ENCODE measurements at places on chromosomes 2 and 18.

GRCh38 chr2:75100011-75100800 lies 99.1 kb downstream of the TACR1 start:
- DNase-seq, result no peak

DNA sequence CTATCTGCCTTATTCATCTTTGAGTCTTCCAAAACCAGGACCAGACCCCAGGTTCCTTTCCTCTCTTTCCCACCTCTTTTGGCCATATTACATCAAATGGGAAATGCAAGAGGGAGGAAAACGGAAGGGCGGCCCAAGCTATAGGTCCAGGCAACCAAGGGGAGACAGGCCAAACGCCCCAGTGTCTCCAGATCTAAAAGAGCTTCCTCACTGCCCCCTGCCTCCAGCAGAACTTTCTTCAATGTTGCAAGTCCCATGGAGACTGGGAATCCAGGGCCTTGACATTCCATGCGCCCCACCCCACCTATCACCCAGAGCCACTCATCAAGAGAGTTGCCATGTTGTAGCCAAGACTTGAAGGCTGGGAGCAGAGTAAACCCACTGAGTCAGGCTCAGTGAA lies 15.4 kb downstream of the TNS1 start:
- DNase-seq, result no peak

DNA sequence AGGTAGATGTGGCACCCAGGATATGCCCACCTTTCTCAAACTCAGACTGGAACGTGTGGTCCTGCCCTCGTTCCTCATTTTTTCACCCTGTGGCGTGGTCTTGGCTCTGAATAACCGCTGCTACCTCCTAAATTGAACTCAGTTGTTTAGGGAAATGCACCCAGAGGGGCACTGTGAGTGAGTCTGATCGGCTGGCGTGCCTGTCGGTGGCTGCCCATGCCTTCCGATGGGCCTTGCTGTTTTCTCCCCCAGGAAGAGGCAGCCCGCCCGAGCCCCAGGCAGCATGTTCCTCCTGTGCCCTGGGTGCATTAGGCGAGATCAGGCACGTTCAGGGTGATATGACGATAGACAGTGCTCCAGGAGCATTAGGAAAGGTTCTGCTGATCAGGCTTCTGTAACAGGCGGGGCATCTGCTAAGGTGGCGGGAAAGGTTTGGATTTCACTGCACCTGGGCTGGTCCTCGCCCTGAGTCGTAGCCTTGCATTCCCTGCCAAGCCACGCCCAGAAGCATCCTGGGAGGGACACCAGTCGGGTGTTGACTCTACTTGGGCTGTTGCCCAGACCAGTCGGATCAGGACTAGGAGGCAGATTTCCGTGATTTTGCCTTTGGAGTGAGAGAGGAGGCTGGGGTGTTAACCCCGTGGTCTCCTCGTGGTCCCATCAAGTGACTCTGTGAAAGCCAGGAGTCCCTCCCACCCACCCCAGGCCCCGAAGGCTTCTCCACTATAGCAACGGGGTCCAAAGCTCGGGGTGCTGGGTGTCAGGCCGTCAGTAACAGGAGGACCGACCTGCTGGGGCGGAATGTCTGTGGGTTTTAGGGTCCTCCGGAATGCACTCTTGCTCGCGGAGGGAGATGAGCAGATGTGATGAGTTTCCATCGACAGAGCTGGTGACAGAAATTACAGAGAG lies 75.1 kb downstream of the SH3BP4 start:
- no peak for DNase-seq

DNA sequence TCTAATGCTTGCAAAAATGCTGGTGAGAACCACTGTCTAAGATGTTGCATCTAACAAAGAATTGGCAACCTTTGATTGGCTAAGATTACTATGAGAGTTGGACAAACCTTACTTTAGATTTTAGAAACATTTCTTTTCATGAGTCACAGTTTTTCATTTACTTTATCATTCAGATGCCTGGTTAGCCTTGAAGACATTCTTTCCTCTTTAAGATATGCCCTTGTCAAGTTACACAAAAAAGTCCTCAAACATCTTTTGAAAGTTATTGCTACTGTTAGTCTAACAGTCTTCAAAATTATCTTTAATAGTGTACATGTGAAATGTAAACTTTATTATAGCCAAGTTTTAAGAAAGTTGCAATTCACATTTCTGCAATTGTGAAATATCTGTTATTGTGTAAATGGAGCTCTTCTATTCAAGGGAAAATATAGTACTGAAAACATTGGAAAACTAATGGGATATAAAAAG lies 276.3 kb downstream of the RND3 start:
- no peak for DNase-seq

Measured in Kasumi-1 (cell line).